ENCODE measurements at places on chromosomes 1 and 21.

GRCh38 chr1:19229828-19230325 lies 19.8 kb upstream of the UBR4 start:
- no peak for DNase-seq

- DNase-seq: no peak
These were observed 3.6 kb downstream of the GPR157 start for GRCh38 chr1:9125325-9125724.

GRCh38 chr1:21804536-21804935 lies 7.5 kb upstream of the LDLRAD2 start:
- no peak for DNase-seq

DNA sequence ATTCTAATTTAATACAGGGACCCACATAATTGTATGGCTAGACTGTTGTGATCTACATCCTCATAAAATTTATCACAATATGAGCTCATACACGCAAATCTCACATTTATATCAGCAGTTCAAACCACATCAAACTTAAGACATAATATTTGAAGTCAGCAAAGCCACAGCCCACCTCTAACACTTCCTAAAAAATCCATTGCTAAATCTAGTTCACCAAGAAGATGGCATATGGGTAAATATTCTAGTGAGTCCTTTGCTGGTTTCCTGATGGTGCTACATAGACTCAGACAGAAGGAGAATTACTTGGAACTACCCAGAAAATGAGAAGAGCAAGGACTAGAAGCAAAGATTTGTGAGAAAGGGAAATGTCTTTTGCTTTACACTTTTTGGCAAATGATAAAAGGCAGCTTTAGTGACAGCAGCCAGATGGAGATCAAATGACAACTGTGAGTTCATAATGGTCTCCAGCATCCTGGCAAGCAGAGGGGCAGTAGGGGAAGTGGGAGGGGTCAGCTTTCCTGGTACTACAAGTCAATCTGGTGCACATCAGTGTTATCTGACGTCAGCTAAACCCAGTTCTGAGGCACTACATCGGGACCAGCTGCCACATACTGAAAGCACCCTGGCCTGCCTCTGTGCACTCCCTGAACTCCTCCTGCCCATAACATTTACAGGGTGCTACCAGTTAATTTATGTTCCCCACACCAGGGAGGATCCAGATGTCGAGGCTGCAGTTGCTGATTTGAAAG lies 10.6 kb upstream of the GADD45A start:
- DNase-seq: no peak

DNA sequence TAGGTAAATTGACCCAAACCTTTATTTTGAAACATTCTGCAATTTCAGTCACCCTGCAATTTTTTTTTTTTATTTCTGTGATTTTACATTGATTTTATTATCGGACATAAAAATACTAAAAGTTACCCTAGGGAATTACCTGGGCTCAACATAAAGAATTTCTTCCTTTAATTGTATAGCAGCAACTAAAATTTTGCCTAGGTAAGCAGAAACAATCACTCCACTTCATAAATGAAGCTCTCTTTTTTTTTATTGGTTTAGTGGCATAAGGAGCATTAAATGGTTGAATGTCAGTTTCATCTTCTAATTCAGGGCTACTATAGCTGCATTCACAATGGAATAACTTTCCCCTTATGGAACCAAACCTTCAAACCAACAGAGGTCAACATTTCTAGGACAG lies 15.3 kb upstream of the OR2M4 start:
- DNase-seq: no peak

DNA sequence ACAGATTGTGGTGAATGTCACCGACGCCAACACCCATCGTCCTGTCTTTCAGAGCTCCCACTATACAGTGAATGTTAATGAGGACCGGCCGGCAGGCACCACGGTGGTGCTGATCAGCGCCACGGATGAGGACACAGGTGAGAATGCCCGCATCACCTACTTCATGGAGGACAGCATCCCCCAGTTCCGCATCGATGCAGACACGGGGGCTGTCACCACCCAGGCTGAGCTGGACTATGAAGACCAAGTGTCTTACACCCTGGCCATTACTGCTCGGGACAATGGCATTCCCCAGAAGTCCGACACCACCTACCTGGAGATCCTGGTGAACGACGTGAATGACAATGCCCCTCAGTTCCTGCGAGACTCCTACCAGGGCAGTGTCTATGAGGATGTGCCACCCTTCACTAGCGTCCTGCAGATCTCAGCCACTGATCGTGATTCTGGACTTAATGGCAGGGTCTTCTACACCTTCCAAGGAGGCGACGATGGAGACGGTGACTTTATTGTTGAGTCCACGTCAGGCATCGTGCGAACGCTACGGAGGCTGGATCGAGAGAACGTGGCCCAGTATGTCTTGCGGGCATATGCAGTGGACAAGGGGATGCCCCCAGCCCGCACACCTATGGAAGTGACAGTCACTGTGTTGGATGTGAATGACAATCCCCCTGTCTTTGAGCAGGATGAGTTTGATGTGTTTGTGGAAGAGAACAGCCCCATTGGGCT lies 3.0 kb downstream of the CELSR2 start:
- DNase-seq: no peak

- no peak for DNase-seq
These were observed 9.6 kb upstream of the RNF223 start for GRCh38 chr1:1083416-1084371.

DNA sequence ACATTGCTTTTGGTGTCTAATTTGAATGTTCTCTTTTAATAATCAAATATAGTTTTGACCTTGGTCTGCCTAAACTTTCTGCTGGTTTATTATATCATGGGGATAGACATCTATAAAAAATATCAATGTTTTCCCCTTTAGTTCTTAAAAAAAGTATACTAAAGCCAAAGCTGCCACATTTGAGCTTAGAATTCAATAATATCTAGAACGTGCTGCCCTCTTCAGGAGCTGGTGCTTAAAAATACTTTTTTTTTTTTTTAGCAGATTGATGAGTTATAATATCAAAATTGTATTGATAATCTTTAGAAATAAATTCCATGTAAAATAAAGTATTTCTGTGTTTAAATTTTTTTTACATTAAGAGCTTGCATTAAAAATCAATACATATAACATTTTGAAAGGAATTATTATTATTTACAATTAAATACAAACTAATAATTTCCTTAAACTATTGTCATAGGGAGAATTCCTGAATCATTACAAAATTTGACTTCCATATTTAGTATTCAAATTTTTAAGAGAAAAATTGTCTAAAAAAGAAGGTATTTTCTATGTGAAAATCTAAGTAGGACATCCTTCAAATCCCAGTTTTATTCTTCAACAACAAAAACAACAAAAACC lies 40.1 kb upstream of the ADGRL2 start:
- DNase-seq: no peak

DNA sequence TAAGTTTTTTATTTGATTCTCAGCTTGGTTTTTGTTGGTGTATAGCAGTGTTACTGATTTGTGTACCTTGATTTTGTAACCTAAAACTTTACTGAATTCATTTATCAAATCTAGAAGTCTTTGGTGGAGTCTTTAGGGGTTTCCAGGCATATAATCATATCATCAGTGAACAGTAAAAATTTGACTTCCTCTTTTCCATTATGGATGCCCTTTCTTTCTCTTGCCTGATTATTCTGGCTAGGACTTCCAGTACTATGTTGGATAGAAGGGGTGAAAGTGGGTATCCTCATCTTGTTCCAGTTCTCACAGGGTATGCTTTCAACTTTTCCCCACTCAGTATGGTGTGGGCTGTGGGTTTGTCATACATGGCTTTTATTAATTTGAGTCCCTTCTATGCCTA lies 23.6 kb upstream of the MAB21L3 start:
- no peak for DNase-seq

DNA sequence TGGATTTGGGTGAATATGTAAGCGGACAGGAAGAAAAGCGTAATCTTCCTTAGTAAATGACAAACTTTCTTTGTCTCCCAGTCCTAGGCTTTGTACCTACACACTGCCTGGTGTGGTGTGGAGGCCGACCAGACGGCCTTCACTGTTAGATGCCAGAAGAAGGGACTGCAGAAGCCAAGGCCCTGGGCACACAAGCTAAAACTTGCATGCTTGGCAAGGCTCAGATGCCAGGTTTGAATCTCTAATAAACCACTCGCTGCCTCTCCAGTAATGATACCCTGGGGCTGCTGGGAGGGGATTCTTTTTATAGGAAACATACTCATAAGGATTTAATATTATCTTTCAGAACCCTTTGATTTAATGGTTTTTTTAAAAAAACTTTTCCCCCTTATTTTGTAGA lies 263.8 kb downstream of the PTPRC start:
- no peak for DNase-seq

DNA sequence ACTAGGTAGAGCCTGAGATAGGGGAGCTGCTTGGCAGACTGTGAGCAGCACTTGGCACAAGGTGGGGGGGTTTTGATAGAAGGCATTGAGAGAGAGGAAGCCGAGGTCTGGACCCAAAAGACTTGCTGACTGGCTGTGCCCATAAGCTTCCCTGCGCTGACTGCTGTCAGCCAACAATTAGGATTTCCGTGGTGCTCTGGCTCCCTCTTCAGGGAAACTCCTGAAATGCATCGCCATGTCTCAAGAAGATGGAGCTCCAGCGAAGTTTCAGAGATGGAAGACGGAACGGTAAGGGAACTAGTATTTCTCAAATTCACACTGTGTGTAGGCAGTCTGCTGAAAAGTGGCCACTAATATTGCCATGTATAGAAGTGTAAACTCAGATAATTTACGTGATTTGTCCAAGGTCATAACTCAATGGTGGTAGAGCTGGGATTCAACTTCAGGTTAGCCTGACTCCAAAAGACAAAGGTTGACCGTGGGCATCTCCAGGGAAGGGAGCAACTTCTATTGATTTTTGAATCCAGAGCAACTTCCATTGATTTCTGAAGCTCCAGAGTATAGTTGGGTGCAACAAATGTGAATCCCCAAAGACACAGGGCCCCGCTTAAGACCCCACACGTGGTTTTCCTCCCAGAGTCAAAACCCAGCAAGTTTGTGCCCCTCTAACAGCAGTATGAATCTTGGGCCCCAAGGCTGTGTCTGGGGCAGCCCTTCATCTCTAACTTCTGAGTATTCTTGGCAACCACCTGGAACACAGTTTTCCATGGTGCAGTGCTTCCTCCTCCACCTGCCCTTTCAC lies 44.5 kb upstream of the CRNN start:
- no peak for DNase-seq

DNA sequence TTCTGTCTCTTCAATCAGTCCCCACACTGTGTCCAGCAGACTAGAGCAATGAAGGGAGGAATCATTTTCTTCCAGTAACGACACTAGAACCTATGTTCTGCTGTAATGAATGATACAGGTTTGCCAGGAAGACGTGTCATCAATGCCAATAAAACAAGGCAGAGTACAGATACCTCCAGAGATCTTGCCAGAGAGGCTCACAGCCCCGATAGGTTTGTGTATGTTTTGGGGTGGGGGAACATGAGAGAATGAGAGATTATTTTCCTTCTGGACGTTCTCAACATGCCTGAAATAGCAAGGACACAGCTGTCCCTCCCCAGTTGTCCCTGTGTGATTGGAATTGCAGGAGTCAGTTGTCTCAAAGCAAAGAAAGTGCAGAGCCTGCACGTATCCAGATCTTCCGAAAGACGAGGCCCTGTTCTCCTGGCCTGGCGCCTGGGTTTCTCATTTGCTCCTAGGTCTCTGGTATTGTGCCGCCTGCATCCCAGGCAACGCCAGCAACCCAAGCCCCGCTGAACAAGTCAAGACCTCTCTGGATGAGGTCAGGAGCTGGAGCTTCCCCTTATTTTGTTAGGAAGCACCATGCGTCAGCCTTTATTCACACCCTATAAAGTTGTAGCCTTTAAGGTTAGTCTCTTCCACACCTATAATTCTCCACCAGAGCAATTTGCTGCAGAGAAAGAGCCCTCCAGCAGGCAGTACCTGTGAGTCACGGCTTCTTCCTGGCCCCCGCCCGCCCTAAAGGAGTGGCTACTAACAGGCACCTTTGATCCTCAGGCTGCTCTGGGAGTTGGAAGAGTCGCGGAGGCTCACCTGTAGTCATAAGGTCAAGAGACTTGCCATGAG lies 130.5 kb downstream of the TOMM20 start:
- DNase-seq: no peak

DNA sequence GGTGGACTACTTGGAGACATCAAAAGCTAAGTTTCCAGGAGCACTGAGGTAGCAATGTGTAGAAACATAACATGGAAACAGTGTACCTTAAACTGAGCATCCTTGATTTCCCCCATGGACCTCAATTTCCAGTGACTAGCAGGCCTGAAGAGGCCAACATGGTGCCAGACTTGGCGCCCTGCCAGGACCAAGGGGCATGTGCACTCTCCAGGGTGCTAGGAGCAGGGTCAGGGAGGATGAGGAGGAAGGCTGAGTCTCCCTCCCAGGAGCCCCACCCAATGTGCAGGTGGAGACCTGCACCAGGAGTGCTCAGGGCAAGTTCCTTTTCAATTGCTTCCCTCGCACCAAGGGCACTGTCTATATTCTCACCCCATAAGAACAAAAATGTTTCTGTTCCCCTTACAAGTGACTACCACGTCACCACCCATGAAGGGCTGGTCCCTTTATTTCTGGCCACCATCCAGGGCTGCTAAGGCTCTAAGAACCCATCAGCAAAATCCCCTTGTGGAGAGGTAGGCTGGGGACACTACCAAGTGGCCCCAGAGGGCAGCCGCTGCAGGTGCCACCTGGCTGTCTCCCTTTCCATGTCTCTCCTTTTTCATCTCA lies 39.2 kb downstream of the MX1 start:
- no peak for DNase-seq

GRCh38 chr1:1161078-1161682 lies 12.5 kb upstream of the TTLL10 start:
- DNase-seq: no peak

DNA sequence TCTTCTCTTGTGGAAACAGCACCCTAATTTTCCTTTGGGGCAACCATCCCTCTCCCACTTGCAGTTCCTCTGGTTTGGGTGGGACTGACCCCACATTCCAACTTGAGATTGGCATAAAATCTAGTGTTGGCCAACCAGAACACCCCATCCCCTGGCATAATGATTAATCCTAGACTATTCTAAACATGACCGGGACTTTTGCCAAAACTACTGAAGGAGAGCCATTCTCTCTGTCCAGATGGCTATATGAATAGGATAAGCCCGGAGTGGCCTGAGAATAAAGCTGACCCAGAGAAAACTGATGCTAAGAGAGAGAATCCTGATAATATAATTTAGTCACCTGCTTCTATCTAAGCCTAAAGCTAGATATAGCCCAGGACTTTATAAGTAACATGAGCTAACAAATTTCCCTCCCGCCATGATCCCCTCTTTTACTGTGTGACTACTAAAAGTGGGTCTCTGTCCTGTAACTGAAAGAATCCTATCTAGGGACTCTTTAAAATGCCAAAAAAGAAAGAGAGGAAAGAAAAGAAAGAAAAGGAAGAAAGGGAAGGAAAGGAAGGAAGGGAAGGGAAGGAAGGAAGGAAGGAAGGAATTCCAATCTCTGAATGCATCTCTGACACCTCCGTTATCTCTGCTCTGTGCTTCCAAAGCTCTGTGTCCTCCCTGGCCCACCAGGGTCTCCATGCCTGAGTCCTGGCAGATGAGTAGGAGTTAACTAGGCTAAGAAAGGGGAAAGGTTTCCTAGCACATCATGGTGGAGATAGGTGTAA lies 28.0 kb upstream of the NRDC start:
- no peak for DNase-seq

- no peak for DNase-seq
These were observed 118.8 kb downstream of the NEK7 start for GRCh38 chr1:198275597-198275996.

- DNase-seq: no peak
These were observed 334.5 kb downstream of the NUF2 start for GRCh38 chr1:163656095-163656759.

Data from iPS DF 19.7 (cell line).